Cardiac septum (tissue), 1 donor: ENCODE measurements at places on chromosomes 1 and 21.
A peak's percentile ranks its signal among the peaks of the same experiment; 100 is the strongest.

DNA sequence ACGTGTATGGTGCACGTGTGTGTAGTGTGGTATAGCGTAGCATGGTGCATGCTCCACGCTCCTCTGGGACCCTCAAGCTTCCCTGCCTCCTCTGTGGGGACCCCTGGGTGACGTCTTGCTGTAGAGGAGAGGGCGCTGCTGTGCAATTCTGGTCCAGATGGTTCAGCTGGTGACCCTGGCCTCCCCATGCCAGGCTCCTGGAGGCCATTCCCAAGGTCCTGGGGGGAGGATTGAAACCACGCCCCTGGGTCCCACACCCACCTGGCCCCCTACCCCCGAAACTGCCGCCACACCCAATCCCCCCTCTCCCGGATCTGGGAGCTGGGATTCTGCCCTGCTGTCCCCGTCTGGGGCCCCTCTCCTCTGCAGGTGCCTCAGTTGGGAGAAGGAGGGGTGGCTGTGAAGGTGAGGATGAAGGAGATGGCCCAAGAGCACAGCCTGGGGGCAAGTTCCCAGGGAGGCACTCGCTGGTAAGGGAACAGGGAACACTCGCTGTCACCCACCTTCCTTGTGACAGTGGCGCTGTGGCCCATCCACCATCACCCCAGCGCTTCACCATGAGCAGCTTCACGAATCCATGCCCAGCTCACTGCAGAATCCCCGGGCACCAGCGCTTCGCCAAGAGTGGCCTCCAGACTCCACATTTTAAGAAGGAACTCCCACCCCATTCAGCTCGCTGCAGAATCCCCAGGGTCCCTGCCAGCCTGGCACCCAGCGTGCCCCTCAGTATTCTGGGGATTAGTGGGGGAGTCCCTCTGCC lies 38.0 kb downstream of the WDR4 start:
- peak; percentile 47 for DNase-seq

- DNase-seq, result no peak
Observed at GRCh38 chr1:160575112-160575664, 4.1 kb downstream of the CD84 start.

- DNase-seq, result no peak
Observed at GRCh38 chr1:156898161-156898566, 4.6 kb downstream of the PEAR1 start.

DNA sequence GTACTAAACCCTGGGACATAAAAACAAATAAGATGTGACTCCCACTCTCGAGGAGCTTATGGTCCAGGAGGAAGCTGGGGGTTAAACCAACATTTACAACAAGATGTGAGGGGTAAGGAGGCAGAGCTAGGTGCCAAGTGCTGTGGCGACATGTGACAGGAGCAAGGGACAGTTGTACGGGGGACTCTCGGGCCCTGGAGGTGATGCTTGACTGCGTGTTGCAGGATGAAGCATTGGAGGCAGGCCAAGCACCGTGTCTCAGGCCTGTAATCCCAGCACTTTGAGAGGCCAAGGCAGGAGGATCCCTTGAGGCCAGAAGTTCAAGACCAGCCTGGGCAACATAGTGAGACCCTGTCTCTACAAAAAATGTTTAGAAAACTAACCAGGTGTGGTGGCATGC lies 36.8 kb downstream of the ATP5PO start:
- no peak for DNase-seq

- DNase-seq, result no peak
Observed at GRCh38 chr1:59522925-59523505, 226.1 kb downstream of the FGGY start.

- DNase-seq, result no peak
Observed at GRCh38 chr1:206723462-206723804, 38.7 kb downstream of the MAPKAPK2 start.

DNA sequence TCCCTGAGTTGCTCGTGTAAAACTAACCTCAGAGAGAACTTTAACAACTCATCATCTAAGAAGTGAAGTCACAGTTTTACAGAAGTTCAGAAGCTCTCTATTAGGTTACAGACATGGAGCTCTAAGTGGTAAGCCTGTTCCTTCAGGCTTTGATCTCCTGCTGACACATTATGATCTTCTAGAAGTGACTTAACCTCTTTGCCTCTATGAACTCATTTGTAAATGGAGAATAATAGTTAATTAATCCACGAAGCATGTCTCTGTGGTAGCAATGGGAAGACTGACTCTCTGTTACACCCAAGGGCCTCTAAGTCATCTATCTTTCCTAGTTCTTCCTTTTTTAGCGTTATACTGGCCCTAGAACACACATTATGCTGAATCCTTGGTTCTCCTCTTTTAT lies 157.9 kb upstream of the NRIP1 start:
- no peak for DNase-seq

- DNase-seq, result no peak
Observed at GRCh38 chr21:35090403-35090802, 41.3 kb upstream of the RUNX1 start.

- DNase-seq, result no peak
Observed at GRCh38 chr1:150836129-150836773, 28.2 kb upstream of the CTSK start.
